Activated naive CD4-positive, alpha-beta T cell treated with anti-CD3 and anti-CD28 coated beads, Interleukin-2, amount 50 U/mL, for 16 hours (primary cell): ENCODE measurements at places on chromosomes 6 and 20.

DNA sequence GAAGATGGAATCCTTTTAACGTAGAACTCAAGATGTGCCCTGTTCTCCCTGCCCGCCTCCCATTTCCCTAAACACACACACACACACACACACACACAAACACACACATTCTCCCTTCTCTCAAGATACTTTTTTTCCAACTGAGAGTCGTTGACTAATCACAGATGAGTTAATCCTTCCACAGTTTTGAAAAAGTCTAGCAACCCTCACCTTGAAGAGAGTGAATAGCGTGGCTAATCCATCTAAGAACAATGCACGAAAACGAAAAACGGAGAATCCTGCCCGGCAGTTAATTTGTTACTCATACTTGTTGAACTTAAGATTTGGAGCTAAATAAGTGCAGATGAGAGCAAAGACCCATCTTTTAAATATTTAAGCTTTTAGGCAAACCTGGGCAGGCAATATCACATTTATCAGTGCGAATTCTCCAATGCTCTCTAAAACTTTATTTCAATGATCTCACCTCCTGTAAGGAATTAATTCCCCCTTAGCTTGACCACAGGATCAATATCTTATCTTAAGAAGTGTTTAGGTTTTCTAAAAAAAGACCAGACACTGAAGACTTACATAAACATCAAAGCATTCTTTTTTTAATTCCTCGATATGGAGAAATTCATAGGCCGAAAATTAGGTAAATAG lies 1.1 kb downstream of the AGPAT4 start:
- DNase-seq = no peak

DNA sequence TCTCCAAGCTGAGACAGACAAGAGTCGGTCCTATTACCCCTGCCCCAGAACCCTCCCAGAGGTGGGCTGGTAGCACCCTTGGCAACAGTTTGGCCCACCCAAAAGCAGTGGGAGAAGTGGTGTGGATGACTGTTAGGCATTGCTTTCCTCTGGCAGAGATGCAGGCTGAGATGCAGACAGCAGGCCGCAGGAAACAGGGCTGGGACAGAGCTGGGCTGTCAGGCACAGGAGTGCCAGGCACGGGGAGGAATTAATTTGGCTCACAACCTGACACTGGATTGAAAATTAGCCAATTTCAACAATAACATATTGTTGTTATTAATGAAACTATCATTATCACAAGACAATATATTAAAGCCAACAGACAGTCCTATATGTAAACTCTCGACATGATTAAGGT lies 15.7 kb upstream of the SIRT5 start:
- no peak for DNase-seq

DNA sequence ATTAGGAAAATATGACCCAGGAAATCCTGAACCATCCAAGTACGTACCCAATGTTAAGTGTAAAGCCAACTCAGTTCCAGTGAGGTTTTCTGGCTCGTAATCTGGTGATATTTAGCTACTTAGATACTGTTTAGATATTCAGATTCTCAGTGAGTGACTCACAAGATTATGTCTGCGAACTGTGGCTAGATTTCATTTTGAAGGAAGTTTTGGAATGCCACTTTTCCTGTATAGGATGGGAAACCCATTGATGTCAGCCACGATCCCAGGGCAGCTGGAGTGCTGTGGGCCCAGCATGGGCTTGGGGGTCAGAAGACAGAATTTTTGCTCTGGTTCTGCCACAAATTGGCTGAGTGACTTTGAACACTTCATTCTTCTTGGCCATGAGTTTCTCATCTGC lies 76.3 kb downstream of the TMEM170B start:
- no peak for DNase-seq

DNA sequence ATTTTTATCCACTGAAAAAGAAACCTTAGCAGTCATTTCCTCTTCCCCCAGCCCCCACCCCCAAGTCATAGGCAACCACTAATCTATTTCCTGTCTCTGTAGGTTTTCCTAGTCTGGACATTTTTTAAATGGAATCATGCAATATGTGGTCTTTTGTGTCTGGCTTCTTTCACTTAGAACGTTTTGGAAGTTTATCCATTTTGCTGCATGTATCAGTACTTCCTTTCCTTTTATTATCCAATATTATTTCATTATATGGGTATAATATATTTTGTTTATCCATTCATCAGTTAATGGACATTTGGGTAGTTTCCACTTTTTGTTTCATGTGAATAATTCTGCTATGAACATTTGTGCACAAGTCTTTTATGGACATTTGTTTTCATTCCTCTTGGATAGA lies 99.3 kb upstream of the BMP5 start:
- DNase-seq = no peak

DNA sequence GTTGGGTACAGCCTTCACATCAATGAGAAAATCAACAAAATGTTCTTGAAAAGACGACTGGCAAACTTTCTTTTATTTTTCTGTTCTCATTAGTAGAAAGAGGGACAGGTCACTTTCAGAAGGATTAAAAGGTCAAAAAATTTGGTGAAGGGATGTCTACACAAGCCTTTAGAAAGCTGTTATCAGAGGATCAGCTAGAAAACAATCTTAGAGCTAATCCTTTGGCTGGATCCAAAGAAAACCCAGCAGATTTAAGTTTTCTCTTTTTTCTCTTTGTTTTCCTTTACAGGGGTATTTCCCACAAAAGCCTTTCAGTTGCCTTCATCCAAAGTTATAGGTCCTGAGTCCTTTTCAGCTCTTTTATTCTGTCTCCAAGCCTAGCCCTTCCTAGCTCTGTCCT lies 57.3 kb upstream of the EDN1 start:
- no peak for DNase-seq

GRCh38 chr20:56664796-56665195 lies 35.7 kb downstream of the TFAP2C start:
- DNase-seq = no peak

DNA sequence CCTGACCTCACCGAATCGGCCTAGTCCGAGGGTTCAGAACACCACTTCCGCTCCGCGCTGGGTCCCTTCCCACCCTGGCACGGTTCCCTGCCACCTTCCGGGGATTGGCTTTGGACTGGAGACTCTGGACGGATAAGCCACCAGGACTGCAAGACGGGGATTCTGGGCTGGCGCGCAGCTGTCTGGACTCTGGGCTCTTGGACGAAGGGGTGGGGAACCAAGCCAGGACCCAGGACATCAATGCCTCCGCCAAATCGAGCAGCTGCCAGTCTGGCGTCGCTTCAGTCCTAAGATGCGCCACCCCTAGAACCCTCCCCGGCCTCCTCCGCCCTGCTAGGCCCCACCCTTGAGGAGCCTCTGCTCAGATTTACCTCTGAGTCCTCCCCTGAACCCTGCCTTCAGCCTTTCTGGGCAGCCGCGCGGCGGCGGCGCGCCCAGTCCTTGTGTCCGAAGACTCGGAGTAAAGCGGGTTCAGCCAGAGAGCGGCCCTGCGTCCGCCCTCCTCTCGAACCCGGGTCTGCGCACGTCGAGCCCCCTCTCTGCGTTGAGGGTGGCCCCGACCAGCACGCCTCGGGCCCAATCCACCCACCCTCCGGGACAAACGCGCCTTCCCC lies 1.2 kb downstream of the KCNK17 start:
- no peak for DNase-seq

DNA sequence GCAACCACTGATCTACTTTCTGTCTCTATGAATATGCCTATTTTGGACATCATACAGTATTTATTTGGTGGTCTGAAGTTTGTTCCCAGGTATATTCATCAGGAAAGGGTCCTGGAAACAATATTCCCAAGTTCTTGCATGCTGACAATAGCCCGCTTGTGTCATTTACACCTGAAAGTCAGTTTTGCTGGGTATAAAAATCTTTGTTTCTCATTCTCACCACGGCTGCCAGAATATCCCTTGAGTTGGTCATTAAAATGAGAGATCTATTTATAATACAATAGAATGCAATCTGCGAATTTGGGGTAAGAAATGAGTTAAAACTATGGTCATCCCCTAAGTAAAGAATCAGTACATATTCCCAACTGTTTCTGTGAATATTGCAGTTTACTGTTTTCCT lies 79.0 kb downstream of the MAN1A1 start:
- DNase-seq = no peak

DNA sequence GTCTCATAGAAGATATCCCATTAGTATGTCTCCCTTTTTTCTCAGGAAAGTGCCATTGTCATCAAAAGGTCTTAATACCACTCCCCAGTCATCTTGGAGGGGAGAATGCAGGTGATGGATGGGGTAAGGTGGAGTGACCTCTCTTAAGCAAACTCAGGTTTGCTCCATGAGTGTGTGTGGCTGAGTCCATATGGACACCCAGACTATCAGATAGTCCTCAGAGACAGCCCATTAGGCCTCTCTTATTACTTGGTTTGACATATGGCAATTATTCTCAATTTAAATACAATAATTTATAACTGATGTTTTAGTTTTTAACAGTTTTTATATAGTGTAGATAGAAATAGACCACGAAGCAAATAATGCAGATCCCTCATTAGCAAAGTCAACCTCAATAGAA lies 23.2 kb downstream of the LAMA4 start:
- DNase-seq = no peak

GRCh38 chr6:155188707-155189496 lies 74.9 kb upstream of the CLDN20 start:
- DNase-seq = no peak

GRCh38 chr6:161578478-161578877 lies 304.6 kb upstream of the AGPAT4 start:
- DNase-seq = no peak

DNA sequence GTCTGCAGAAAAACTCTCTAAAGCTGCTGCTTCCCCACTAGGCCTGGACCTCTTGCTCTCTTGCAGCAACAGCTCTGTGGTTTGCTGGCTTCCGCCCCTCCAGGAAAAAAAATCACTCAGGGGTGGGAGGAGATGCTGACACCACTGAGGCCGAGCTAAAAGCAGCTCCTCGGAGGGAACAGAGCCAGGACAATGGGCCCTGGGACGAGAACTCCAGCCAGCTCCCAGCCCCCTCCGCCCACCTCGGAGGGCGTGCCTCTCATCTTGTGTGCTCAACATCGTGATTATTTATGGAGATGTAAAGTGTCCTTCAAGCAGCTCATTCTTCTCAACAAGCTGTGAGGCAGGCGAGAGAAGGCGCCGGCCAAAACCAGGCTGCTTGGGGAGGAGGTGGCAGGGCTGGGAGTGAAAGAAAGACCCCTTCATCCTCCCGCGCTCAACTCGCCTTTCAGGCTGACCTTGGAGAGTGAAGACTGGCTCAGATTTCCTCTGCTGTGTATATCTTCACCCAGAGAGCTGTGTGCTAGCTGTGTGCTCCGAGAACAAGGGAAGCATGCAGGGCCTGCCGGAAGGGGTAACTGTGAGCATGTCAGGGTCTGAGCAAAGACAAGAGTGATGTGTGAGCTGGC lies 53.5 kb upstream of the LRFN2 start:
- DNase-seq = no peak

- DNase-seq = no peak
These were observed 75.2 kb downstream of the RAMACL start for GRCh38 chr6:166511316-166511715.

- no peak for DNase-seq
These were observed 55.0 kb downstream of the TRERF1 start for GRCh38 chr6:42396720-42397119.

DNA sequence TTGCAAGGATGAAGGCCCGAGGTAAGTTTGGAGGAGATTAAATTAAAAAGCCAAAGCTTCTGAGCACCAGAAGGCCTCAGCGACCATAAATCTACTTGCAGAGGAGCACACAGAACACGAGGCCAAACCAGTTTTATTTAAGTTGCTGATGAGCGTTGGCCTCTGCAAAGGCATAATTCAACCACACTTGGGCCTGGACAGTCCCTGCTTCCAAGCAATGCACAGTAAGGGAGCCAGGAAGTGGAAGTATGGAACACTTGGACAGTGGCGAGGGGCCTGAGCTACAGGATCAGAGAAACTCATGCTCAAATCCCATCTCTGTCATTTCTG lies 92.8 kb downstream of the PTPRT start:
- DNase-seq = no peak

DNA sequence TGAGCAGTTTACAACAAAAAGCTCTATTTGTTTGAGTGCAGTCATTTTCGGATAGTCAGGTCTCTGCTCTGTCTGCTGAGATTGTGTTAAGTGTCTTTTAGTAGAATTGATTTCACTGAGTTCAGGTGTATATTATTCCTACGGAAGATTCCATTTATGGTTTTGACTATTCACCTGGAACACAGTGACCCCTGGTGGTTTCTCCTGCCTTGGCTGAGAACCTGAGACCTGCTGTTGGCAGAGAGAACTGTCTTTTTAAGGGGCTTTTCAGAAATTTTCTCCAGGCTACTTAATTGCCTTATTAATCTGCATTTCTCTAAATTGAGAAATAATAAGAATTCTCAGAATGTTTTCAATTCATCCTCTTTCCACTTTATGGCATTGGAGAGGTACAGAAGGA lies 508.0 kb downstream of the TBC1D32 start:
- DNase-seq = no peak

- no peak for DNase-seq
These were observed 146.0 kb upstream of the BEND6 start for GRCh38 chr6:56808871-56809359.

GRCh38 chr20:38126932-38127621 lies 38.0 kb downstream of the TGM2 start:
- DNase-seq = no peak
